ENCODE measurements at places on chromosomes 1 and 21.

GRCh38 chr1:115826628-115827027, 14.3 kb downstream of the NHLH2 start:
- DNase-seq: no peak

DNA sequence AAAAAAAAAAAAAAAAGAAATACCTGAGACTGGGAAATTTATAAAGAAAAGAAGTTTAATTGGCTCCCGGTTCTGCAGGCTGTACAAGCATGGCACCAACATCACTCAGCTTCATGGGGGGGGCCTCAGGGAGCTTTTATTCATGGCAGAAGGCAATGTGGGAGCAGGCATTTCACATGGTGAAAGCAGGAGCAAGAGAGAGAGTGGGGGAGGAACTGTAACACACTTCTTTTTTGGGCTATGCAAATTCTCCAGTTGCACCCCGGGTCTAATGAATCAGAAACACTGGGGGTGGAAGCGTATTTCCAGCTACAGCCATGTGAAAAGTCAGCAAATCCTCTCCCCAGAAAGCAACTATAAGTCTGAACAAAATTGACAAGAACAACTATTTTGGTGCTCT, 11.8 kb upstream of the SOD1 start:
- DNase-seq: no peak

DNA sequence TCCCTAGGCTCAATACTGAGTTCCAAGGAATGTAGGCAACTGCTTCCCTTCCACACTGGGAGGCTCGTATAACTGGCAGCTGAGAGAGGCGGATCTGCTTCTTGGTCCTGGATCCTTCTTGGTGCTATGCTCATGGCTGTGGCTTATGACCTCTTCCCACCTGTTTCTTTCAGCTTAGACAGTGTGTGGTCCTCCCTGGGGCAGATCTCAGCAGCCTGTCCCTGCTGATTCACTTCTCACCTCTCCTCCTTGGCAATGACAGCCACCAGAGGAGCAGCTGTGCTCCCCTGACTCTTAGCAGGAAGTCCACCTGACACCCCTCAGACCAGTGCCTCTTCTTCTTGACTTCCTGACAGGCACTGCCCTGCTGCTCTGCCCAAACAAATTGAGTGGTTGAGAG, 75.1 kb upstream of the PTGFRN start:
- no peak for DNase-seq

DNA sequence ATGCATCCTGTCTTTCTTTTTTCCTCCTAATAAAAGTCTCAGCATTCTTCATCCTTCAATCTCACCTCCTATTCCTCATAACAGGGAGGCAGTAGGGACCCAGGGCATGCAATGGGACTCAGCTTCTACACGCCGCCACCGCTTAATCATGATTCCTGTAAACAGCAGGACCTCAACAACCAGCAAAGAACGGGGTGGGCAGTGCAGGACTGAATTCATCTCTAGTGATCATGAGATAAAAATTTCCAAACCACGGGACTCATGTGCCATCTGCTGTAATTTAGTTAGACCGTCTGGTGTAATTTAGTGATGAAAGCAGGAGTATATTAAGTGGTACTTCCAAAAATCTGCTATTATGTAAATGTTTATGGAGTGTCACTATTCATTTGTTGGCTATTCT, 5.4 kb downstream of the PRAMEF12 start:
- no peak for DNase-seq

- DNase-seq: no peak
These were observed 118.1 kb downstream of the SPSB1 start for GRCh38 chr1:9410737-9411297.

DNA sequence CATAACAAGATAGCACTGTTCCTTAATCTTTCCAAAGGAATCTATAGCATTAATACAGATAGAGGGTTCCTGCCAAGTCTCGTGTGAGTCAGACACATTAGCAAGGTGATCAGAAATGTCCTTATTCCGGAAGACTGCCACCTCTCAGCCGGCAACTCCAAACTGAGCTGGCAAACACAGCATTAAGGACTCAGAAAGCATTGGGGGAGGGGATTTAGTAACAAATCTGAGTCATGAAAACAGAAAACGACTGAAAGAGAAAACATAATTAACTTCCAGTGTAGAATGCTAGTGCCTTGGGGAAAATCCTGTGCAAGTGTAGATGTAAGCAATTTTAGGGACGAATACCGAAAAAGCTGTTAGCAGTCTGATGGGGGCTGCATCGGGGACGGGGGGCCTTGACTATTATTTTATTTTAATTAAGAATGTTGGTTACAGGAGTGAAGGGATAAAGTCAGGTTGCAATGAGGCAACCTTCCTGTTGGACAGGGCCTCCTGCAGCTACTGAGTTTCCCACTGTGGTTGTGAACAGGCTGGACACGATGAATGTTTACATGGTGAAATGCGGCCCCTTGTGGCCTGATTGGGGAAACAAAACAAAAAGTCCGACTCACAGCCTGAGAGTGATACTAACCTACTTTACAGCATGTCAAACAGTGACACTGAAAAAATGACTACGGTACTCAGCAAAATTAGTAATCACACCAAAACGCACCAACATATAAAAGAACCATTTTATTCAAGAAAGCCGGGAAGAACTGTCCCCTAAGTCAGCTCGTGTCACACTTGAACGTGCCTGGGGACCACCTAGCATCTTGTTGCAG, 20.7 kb downstream of the MIS18A start:
- no peak for DNase-seq

DNA sequence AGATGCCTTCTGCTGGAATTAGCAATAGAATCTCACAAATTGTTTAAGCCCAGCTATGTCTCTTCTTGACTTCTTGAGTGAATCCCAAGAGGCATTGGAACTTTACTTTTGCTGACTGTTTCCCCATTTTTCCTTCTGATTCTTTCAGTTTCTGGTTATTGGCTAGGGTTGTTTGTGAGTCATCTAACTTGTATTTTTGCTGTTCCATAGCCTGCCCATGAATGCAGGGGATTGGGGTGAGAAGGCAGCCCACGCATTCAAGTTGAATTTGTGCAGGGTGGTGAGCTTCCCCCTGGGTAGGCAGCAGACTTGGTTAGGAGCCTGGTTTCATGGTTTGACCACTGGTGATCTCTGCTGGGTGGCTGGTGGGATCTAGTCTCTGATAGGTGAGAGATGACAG, 10.4 kb upstream of the KLF17 start:
- DNase-seq: no peak

DNA sequence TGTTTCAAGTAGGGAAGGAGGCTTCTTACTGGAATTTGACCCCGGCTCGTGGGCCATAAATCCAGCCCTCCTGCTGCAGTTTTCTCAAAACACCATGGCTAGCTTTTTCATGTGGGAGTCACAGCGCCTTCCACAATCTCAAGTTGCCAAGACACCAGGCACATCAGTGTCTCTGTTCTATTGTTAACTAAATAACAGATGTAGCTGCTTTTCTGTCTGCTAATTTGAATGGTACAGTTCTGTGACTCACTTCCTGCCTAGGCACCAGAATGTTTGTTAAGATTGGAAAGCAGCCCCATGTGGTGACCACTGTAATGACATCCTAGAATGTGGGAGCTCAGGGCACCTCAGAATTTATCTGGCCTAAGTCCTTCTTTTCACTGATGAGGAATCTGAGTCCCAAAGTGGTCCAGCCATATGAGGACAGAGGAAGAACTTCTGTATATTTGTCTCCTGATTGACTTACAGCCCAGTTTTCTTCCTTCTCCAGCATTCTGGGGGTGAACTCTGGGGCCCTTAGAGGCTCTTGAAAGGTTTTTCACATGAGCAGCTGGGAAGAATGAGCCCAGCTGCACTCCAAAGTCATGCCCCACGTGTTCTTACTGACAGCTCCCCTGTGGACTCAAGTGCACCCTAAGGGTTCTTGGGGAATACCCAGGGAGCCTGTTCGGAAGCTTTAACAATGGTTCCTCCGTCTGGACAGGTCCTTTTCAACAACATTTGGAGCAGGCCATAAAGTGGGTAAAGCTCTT, 27.5 kb downstream of the TRIM45 start:
- DNase-seq: no peak

DNA sequence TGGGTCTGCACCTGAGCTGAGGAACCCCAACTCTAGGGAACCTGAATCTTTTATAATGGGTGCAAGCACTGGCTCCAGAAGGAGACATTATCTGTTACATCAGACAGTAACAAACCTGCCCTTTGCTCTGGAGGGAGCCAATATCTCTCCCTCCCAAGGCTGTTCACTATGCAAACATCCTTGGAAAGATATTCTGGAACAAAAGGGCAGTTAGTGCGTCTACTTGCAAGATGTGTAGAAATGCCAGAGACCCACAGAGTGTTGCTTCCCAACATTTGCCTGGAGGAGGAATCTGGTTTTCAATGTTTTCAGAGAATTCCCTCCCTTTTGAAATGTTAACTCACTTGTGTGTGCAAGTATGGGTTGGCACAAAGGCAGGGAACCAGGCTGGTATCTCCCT, 31.9 kb downstream of the UMODL1 start:
- no peak for DNase-seq

DNA sequence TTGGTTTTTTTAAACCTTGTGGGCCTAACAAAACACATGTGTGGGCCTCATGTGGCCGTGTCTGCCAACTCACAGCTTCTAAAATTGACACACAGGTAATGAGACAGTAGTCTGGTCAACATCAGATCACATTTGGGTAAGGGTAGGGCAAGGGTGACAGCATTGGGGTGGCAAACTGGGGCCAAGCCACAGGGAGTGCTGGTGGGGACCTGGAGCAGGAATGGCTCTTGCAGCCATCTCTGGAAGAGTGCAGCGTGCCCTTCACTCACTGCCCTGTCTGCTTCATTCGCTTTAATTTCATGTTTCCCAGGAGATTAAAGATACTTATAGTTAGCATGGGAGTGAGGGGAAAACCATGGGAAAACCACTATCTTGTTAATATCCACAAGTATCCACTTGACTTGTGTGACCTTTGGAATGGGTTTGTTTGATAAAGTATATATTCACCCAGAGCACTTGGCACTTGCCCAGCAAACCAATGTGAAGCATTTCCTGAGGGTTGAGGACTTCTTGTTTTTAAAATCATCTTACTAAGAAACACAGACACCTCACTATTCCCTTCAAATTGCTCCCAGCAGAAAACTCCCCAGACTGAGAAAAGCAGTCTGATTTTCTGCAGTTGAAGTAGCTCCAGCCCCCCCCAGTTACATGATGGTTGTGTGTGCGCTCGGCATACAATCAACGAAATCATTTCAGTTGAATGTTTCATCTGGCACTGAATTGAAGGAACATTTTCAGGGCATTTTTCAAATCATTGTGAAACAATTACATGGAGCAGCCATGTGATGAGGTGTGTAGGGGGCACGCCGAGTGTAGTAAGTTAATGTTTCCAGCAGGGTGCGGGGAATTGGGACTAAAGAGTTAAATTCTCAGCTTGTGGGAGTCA, 175.7 kb downstream of the VPS13D start:
- no peak for DNase-seq

GRCh38 chr21:42853621-42854020, 25.7 kb downstream of the WDR4 start:
- no peak for DNase-seq

GRCh38 chr1:62210960-62211359, 16.3 kb downstream of the L1TD1 start:
- no peak for DNase-seq

DNA sequence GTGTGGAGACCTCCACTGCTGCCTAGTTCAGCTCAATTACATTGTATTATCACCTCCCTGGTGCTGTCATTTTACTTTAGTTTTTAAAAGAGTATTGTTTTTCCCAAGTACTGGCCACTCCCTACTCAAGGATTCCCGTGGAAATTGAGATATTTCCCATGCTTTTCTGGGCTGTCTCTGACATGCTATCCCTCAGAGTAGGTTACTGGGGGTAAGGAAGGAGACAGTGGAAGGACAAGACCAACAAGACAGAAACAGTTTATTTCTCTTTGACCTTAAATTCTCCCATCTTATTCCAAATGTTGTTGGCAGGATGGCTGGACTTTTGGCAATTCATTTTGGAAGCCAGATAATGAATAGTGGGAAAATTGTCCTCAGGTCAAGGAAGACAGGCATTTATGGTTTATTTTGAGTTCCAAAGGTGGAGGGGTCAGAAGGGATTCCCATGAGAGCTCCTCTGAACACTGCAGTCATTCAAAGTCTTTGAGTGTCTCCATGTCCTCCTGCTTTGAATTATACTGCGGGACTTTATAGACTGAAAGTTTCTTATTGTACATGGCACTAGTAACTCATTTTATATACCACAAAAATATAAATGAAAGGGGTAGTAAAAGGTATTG, 20.3 kb downstream of the RGS5 start:
- DNase-seq: no peak

GRCh38 chr21:30340714-30341573, 3.5 kb upstream of the KRTAP27-1 start:
- no peak for DNase-seq

DNA sequence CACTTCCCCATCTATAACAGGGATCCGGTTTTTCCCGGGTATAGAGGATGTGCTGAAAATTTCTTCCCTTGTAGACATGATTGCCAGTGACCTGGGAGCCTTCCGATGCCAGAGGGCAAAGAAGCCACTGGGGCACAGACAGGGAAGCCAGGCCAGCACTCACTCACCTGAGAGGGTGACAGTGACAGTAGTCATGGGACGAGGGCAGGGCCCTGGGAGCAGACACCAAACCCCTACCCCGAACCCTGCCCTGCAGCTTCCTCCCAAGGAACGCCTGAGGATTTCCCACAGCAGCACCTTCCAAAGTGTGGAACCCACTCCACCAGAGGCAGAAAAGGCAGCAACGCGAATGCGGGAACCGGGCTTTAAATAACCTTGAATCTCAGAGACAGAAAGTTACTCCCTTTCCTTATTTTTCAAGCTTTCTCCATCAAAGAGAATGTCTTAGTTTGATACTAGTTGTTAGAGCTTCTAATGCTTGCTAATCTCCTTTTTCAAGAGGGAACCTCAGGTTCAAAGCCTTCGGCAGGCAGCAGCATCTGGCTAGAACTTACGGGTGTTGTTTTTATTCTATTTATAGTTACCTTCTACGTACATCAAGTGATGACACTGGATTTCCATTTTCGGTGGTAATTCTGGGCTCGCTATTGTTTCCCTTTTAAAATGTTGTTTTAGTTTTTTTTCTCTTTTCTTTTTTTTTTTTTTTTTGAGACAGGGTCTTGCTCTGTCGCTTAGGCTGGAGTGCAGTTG, 2.8 kb downstream of the DDOST start:
- no peak for DNase-seq

All from stimulated activated CD4-positive, alpha-beta T cell treated with anti-CD3 and anti-CD28 coated beads, TNF-alpha, amount 100 ng/mL, for 4 hours (primary cell).